ENCODE measurements at places on chromosomes 13 and 19.

DNA sequence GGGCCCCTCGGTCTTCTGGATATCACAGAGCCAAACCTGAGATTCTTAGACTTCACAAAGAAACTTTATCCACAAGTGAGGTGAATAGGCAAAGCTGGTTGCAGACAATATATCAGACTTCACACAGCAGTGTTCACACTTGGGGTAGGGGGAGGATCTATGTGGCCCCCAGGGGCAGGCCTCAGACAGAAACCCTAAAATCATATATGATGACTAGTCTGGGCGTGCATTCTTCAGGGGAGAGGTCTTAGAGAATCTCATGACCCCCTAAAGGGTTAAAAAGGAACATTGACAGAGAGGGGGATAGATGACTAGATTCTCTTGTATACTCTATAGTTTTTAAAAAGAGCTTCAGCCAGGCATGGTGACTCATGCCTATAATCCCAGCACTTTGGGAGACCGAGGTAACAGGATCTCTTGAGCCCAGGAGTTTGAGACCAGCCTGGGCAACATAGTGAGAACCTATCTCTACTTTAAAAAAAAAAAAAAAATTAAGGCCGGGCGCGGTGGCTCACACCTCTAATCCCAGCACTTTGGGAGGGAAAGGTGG lies 2.8 kb downstream of the TYROBP start:
- DNase-seq = no peak

DNA sequence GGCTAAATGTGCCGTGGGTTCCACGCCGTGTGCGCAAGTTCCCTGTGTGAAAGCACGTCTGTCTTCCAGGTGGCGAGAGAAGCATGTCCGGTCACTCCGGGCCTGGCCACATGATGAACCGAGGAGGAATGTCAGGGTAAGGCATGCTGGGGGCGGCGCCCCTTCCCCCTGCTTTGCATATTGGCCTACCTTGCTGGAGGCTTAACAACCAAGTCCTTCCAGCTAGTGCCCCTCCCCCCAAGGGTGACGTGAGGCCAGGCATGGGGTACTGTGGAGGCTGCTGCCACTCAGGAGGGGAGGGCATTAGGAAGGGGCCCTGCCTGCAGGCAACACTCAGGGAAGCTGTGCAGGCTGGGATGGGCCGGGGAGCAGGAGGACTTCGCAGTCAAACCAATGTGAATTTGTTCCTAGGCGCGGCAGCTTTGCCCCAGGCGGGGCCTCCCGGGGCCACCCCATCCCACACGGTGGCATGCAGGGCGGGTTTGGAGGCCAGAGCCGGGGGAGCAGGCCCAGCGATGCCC lies 12.5 kb downstream of the MICOS13 start:
- no peak for DNase-seq

- peak; percentile 85 for DNase-seq
Measured at GRCh38 chr19:35066691-35067563, 25.4 kb downstream of the HPN start.

- no peak for DNase-seq
Measured at GRCh38 chr13:37106642-37107041, 1.2 kb upstream of the CSNK1A1L start.

GRCh38 chr19:53332484-53332883 lies 1.1 kb upstream of the ZNF845 start:
- DNase-seq = no peak

- no peak for DNase-seq
Measured at GRCh38 chr13:110929104-110929777, 14.4 kb upstream of the ANKRD10 start.

GRCh38 chr13:113534236-113534860 lies 43.8 kb upstream of the DCUN1D2 start:
- no peak for DNase-seq

Data from CD4-positive, alpha-beta T cell (primary cell).